Heart left ventricle (tissue), 16 donors: ENCODE measurements at places on chromosomes 6 and 20. TPM values are rescaled to one million over a fixed set of nuclear protein-coding genes. Genes with fewer than 3 reads are reported as not detected.
A peak's percentile ranks its signal among the peaks of the same experiment; 100 is the strongest.

DNA sequence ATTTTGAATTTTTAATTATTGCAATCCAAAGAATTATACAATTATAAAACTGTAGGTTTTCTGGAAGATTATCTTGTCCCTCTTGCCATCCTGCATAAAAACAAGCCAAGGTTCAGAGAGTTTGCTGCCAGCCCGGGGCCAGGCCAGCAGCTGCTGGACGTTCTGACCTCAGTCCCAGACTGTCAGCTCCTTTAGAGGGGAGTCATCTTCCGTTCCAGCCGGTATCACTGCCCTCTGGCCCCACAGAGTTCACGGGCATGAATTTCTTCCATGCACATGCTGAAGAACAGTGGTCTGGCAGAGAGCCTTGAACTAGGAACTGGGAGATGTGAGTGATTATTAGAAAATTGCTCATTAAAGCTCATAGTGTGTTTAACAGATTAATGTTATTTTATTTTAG, 130.4 kb upstream of the QKI start:
- DNase-seq: no peak

DNPH1 gene
- 29.7 TPM for total RNA-seq

DNA sequence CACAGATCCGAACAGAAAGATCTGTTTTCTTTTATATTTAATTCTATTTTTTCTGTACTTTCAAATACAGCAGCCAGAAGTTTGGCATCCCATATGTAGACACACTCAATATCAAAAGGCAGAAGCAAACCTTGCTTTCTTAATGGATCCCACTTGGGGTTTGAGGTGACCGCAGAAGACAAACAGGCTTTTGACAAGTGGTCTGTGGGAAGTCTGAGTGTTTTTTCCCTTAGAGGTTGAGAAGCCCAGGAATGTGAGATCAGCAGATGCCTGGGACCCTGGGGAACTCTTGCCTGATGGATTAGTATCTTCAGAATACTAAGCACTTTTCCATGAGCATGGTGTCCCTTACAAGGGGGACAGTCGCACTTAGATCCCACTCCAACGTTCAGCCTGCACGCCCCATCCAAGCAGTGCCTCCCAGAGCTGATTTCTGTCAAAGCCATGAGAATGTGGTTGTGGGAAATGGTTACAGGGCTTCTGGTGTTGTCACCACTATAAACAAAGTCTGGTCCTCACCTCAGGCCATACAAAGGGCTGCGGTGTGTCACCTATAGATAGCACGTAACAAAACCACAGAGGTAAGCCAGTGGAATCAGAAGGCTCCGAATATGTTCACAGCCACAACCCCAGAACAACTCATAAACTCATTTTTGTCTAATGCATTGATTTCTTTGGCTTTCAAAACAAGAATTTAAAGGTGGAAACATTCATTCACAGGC, 12.7 kb downstream of the IL17F start:
- DNase-seq: no peak

GRCh38 chr20:40896814-40897700, 131.6 kb upstream of the TOP1 start:
- no peak for DNase-seq

DNA sequence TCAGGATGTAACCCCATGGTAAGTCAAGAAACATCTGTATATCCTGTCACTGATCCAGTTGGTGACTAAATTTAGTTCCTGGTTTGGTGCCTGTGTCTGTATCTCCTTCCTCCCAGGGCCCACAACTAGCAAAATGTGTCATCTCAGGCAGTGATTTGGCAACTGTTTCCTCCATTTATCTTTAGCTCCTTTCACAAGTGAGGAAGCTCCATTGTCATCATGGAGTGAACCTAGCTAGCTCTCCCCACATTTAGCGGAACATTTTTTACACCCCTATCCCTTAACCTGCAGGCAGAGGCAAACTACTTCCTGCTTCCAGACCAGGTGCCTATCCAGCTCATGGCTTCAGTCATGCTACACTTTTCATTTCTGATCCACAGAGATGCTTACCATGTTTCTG, 99.5 kb downstream of the IPCEF1 start:
- DNase-seq: no peak

COL21A1 gene
- 46.8 TPM for total RNA-seq

DNA sequence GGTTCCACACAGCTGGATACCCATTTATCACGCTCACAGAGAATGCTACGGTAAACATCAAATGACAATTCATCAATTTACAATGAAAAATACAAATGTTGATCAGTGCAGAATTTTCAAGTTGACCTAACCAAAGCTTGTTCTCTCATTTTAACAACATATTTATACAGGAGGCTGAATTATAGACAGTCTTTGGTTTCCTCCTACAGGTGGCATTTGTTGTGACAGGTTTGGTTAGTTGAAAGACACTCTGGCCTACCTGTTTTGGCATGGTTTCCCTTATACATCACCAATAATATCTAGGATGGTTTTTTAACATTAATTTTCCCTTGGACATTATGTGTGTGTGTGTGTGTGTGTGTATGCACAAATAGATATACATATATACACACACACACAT, 642.5 kb upstream of the MMS22L start:
- DNase-seq: no peak

DNA sequence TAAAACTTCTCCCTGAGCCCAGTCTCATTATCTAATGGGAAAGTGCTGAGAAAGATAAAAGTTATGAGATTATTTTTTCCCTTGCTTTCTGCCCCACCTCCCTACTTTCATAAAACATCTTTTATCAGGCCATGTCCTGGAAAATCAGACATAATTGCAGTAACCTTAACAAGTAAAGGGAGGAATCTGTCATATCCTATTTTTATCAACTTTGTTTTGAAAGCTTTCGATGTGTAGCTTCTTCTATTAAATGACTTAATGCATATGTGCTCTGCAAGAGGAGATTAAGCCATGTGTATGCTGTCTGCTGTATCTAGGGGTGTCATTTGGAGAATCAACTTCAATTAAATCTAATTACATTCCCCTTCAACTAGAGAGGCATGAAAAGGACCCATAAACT, 408.9 kb downstream of the CBLN4 start:
- DNase-seq: no peak

DNA sequence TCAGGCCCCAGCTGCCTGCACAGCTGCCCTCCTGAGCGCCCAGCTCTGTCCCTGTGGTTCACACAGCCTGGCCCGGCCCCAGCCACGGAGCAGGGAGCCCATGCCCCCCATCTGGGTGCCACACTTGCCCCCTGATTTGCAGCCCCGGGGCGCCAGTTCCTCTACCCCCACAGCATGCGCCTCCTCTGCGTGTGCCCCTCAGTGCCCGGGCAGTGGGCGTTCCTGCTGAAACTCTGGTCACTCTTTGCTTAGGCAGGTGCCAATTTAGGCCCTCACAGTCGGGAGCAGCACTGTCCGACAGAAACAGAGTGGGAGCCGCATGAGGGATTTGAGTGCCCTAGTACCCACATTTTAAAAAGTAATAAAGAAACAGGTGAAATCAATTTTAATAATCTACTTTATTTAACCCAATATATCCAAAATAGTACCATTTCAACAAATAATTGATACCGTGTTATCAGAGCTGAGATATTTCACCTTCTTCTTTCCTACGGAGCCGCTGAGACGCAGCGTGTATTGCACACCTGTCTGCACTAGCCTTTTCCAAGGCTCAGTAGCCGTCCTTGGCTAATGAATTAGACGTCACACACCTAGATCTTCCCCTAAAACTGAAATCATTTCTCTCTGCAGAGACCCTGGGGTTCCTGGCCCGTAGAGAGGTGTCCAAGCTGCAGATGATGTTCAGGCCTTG, 106.4 kb downstream of the ASXL1 start:
- no peak for DNase-seq

DNA sequence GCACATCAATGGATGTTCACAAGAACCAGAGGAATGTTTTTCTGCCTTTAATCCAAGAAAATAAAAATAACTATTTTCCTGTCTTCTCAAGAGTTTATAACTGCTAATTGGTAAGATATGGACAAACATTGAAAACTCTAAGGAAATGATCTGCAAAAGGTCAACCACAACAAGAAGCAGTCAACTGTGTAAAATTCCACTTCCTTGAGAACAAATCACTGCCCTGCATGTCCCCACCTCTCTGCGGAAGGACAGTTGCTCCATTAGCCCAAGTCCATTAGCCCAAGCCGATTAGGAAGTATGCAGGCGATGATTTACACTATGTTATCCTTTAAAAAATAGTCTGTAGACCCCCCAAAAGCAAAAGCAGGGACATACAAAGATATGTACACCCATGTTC, 27.6 kb downstream of the SLC22A23 start:
- no peak for DNase-seq

HTR1E gene
- total RNA-seq: not detected

KCNK15 gene
- 0.39 TPM for total RNA-seq

TULP1 gene
- total RNA-seq: not detected

DNA sequence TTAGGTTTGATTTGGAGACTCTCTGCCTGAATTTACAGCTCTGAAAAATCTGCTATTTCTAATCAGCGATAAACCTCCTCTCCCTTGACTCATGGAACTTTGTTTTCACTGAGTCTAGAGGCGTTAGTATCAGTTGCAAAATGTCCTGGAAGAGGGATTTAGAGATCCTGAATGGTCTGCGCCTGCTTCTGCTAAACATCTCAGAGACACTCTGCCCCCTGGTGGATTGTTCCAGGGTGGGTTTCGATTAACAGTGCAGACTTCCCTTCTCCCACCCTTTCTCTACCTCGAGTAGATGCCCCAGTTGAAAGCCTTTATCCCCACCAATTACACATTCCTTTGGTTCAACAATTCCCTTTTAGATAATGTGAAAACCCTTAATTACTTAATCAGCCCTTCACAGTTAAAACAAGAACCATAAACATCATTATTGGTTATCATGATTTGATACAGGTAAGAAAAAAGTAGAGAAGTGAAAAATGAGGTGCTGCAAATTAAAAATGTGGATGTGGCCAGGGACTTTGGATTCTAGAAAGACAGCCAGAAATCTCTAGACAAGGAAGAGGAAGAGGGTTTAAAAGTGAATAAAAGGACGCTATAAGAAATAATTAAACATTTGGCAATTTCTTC, 5.5 kb downstream of the HTR1B start:
- peak; percentile 59 for DNase-seq

GRCh38 chr20:39547546-39548408, 585.6 kb downstream of the DHX35 start:
- DNase-seq: no peak

RIPOR3 gene
- 2.7 TPM for total RNA-seq

RXRB gene
- total RNA-seq: 33.4 TPM

DYNLT2 gene
- 1.2 TPM for total RNA-seq

NKAPL gene
- total RNA-seq: 4.0 TPM

ZNF512B gene
- total RNA-seq: 13.7 TPM

DNA sequence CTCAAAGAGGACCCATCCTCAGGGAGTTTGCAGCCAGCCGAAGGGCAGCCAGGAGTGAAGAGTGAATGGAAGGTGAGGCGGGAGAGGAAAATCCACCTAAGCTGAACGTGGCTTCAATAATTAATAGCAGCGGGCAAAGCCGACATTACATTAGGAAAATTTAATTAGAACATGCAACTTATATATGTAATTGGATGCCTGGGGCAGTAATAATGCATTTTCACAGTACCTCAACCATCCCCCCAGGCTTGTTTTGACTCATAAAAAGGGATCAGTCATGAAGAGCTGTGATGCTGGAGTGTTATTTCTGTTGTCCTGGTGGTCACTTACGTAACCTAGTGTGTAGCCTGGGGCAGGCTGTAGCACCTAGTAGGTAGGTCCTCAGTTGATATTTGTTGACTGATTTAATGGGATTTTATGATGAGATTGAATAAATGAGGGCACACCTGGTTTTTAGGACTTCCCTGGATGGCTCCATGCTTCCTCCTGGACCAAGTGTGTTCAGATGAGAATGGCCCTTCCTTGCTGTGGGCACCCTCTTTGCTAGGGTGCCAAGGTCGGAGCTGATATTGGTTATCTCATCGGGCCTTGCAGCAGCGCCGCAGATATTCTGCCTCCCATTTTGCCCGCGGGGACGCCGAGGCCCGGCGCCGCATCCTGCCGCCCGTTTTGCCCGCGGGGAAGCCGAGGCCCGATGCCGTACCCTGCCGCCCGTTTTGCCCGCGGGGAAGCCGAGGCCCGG, 128.8 kb downstream of the CDH26 start:
- DNase-seq: no peak

DNA sequence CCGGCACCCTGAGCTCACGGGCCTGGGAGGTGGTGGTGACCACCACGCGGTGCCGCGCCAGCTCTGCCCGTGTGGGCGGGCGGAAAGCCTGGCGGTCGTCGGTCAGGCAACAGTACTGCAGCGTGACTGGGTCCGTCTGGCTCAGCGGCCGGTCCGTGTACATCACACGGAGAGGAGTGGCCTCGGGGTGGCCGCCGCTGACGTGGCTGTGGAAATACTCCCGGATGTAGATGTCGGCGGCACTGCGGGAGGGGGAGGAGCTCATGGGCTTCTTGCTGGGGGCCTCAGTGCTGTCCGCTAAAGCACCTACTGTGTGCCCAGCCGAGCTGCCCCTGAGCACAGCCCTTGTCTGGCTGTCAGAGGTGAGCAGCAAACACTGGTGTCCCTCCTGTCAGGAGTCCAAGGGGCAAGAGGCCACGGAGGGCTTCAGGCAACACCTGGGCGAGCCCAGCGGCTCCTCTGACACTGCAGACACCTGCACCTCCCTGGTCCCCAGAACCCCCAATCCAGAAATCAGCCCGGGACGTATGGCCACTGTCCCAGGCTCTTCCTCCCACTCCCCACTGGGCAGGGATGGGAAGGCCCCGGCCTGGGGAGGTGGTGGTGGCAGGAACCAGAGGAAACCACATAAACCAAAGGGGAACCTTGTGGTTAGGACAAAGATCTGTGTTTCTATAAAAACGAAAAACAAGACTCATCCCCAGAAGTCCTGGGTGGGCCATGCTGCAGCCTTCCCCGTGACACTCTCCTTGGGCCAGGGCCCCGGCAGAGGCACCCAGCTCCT, 6.5 kb downstream of the HELZ2 start:
- DNase-seq: peak; percentile 58

DNA sequence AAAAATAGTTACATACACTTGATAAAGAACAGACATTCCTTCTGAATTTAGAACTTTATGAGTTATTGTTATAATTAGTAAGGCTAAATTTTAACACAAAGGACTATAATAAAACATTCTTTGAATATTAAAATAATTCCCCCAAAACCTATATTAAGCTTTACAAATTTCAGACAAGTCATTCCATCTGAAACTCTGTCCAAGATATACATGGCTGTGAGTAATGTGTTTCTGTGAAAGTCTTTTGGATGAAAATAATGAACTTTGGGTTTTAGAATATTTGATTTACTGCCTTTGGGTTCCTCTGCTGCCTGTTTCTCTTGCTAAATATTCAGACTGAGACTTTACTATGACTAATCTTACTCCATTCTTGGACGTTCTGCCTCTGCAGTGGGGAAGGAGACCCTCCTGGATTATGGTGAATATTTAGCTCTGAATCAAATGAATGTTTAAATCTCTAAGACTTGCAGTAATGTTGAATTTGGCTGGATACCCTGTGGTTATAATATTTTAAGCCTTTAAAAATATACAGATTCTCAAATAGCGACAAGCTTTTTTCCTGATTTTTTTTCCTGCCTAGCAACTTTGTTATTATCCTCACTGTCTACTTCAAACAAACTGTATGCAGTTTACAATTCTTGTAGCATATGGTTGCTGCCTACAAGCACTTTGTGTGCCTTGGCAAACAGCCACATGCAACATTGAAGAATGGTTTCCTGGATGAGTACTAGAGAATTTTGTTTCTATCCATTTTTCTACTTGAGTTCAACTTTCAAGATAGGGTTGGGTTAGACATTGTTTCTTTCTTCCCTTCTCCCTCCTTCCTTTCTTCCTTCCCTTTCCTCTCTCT, 51.4 kb downstream of the TXLNB start:
- DNase-seq: no peak

TNF gene
- total RNA-seq: 0.38 TPM

- no peak for DNase-seq
These were observed 7.0 kb upstream of the C20orf144 start for GRCh38 chr20:33655164-33655563.

- DNase-seq: no peak
These were observed 25.2 kb downstream of the SUMO4 start for GRCh38 chr6:149425224-149425623.

EIF2S2 gene
- 36.7 TPM for total RNA-seq
